ENCODE measurements at places on chromosomes 13 and 19.

DNA sequence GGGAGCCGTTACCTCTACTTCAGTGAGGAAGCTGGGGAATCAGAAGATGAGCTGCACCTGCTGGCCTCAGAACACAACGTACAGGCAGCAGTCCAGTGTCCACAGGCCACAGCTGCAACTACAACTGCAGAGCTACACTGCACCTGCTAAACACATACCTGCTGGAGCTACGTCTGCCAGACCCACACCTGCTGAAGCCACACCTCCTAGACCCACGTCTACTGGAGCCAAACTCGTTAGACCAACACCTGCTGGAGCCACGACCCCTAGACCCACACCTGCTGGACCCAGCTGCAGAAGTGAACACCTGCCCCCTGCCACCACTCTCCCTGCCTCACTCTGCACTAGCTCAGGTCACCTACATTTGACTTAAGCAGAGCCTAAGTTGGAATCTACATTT lies 169.9 kb downstream of the USP12 start:
- DNase-seq = no peak

DNA sequence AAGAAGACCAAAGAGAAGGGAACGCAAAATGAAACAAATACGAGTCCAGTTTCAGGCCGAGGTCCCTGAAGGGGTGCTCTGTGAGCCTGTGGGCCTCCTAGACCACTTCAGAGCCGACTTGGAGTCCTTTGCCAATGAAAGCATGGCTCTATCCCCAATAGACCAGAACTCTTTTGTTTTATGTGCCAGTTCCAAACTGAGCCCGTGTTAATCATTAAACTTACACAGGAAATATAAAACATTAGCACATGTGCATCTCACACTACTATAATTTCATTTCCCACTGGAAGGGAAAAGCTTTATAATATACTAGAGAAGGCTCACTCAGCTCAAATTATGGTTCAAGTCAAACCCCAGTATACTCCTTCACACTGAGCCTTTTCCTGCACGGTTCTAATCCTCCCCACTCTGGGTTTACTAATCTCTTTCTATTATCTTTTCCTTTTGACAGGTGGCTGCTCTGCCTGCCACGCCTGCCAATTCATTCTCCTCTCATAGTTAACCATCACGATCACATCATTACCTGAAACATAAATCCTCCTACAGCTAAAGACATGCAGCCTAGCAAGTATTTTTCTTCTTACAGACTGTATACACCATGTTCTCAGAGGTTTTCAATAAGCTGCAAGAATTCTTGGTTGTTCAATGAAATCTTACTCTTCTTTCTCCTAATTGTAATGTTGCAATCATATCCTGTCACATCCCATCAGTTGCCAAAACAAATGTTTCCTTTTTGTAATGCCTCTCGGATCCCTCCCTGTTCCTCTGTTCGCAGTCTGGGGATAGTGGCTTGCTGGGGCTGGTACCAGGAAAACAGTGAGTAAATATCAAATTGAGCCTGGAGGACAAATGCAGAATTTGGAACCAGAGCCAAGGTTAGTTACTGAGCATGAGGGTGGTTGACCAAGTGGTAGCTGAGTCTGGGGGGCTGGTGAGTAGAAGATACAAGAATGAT lies 18.8 kb upstream of the WASF3 start:
- no peak for DNase-seq

DNA sequence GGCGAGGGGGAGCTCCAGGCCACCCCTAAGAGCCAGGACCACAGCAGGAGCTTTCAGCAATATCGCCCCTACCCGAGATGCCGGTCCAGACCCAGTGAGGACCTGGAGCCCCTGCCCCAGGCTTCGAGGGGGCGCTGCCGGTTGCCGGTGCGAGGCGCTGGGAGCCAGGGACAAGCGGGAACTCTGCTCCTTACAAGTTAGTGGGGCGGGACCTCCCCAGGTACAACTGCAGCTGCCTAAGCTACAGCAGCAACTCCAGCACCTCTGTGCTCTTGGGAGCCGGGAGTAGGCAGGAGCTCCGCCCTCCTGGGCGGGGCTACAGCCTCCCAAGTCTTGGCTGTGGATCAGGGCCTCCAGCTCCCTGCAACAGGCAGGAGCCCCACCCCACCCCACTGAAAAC lies 15.2 kb upstream of the TSC22D1 start:
- DNase-seq = no peak

- DNase-seq = no peak
Measured at GRCh38 chr13:28574617-28575142, 79.8 kb upstream of the FLT1 start.

DNA sequence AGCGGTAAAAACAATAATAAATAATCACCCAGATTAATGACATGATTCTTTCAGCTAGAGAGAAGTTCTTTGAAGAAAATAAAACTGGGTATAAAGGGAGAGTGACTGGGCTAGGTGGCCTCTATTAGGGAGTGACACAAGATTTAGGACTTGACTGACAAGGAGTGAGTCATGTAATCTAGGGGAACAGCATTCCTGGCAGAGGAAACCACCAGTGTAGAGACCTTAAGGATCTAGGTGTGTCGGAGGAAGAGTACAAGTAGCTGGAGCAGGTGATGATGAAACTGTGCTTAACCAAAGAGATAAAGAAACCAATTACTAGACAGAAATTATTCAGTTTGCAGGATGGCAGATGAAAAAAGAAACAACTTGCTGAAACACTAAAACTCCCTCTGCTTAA lies 248.0 kb downstream of the RFC3 start:
- no peak for DNase-seq

- DNase-seq = no peak
Measured at GRCh38 chr13:44158098-44158521, 215.5 kb upstream of the SERP2 start.

GRCh38 chr19:13215572-13216380 lies 65.6 kb downstream of the IER2 start:
- no peak for DNase-seq

- DNase-seq = no peak
Measured at GRCh38 chr19:55067869-55068268, 4.9 kb upstream of the RDH13 start.

DNA sequence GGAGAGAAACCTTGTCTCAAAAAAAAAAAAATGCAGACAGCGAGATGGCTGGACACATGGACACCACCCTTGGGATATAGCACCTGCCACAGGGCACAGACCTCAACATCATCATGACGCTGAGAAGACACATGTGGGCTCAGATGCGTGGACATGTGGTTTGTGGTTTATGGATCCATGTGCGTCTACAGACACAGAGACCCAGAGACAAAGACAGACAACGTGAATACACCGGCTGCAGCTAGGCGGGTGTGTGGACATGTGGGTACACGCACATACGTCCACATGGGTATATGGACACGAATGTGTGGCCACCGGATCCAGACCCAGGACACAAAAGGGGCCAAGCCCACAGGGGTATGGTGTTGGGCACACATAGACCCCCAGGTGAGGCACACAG lies 1.3 kb downstream of the TNFSF14 start:
- DNase-seq = no peak

DNA sequence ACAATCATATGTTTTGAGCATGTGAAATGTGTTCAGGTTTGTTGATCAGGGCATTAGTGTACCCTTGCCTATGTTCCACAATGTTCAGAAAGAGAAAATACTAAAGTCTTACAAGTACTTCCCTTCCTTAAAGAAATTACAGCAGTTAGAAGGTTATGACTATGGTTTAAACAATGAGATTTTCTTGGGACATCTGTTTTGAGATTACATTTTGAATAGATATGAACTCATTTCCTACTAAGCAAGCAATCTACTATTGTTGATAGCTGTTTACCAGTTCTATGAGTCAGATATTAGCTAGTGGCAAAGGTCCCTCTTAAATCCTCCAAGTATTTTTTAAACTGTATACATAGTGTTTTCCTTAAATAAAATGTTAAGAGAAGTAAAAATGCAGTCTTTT lies 241.3 kb downstream of the DACH1 start:
- no peak for DNase-seq

DNA sequence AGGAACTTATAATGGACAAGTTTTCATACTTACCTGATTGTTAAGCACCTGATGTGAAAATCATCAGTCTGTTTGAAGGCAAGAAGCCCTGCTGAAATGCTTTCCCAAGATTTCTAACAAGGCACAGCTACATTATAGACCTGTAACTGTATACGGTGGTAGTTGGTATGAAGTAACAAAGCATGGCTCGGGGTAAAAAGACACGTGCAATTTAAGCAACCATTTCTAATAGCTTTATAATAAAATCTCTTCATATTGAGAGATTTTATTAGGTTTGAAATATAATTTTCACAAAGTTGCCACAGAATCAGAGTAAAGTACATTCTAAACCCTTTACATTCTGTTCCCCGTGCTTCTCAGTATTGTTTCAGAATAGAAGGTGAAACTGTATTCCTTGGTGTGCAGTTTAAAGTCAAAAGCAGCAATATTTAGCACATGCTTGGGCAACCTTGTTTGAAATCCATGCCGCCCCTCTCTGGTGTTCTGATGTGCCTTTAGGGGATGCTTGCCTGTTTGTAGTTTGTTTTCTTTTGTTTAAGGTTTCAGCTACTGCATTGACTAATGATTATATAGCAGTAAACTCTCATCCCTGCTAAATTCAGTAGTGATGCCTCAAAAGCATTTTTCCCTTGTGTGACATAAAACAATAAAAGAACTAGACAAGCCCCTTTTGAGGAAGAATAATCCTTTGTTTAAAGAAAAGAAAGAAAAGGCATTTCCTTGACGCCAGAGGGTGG lies 125.2 kb upstream of the OBI1 start:
- no peak for DNase-seq

GRCh38 chr13:51065372-51066090 lies 45.5 kb downstream of the C13orf42 start:
- no peak for DNase-seq

GRCh38 chr13:74389056-74389455 lies 254.9 kb upstream of the KLF12 start:
- no peak for DNase-seq

GRCh38 chr13:79423801-79424642 lies 18.0 kb upstream of the RBM26 start:
- no peak for DNase-seq

GRCh38 chr19:15466851-15467733 lies 2.7 kb upstream of the RASAL3 start:
- DNase-seq = no peak

- DNase-seq = no peak
Measured at GRCh38 chr13:54486421-54487166, 1458.0 kb downstream of the OLFM4 start.

DNA sequence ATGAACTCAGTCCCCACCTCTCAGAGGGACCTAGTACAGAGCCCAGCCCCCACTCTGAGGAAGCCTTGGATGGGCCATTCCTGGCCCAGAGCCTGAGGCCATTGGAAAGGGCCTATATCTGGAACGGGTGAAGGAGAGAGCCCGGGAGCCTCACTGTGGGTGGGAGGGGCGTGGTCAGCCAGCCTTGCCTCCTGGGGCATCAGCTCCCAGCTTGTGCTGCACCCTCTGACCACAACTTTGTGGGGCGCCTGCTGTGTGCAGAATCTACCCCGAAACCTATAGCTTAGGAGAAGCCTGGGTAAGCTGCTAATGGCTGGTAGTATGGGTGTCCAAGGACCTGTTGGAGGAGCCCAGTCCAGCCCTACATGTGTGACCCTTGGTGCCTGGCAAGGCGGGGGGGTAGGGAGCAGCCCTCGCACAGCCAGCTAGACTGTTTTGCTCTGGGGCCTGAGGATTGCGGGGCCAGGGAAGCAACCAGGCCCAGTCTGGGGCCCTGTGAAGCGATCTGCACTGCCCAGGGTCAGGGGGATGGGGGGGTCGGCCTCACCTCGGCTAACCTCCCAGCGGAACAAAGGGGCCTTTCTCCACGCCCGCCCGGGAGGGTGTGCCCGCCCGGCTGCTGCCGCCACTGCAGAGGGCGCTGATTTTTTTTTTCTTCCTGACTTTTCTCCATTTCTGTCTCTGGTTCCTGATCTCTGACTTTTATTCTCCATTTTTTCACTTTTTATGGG lies 42.3 kb downstream of the LYL1 start:
- peak; percentile 71 for DNase-seq

DNA sequence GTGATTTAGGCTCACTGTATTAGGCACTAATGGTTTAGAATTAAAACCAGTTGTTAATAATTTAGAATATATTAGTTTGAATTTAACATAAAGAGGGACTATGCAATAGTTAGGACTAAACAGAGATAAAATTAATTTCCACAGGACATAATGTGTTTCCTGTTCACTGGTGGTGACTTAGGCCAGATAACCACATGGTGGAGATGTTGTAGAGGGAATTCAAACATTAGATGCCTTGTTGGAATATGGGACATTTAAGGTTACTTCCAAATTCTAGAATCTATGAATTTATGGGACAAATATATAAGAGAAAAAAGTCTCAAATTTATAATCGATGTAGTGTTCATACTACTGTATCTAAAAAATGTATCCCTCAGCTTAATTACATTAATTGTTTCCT lies 615.5 kb upstream of the KLHL1 start:
- DNase-seq = no peak

GRCh38 chr13:20340136-20340758 lies 108.1 kb upstream of the GJB6 start:
- no peak for DNase-seq

GRCh38 chr19:20558011-20558410 lies 7.6 kb downstream of the ZNF737 start:
- peak; percentile 50 for DNase-seq

- no peak for DNase-seq
Measured at GRCh38 chr13:60265566-60265965, 101.8 kb upstream of the DIAPH3 start.

DNA sequence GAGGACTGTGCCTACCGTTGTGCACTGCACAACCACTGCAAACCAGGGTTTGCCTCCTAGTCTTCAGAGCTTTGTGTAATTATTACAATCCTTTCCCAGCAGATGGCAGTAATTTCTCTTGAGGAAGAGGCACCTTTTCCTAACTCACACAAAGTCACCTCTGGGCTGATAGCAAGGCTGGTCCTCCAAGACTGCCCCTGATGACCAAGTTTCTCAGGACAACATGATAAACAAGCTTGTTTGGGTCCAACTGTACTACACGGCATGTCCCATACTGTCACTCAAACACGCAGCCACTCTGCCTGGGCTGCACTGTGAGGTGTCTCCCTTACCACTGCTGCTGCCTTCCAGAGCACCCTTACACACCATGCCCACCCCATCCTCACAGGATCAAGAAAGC lies 39.3 kb downstream of the RFXAP start:
- DNase-seq = no peak

DNA sequence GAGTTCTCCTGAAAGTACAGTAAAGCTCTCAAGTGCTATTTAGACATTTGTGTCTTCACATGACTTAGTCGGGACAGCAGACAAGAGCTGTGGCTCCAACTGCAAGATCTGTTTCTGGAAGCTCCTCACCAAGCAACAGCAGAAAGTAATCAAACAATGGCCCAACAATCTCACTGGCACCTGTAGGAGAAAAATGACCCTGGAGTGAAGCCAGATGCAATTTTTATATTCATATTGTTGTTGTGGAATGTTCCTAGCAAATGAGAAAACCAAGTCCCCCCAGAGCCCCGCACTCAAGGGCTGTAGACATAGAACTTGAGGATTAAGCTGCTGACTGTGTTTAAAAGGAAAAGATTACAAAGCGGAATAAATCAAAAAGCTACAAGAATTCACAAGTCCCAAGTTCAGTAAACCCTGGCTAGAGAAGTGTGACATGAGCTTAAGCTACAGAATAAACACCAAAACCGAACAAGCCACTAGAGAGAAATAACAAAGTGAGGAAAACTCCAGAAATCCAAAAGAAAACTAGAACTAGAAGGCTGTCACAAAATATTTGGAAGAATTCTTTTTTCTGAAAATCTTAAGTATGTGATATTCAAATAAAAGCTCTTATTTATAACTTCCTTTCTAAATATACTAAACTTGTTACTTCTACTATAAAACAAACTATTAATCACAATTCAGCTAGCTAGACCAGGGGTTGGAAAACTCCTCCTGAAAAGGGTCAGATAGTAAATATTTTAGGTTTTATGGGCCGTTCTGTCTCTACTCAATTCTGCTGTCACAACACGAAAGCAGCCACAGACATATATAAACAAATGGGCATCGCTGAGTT lies 454.5 kb downstream of the SUCLA2 start:
- DNase-seq = no peak
